ENCODE measurements at places on chromosomes 2 and 18.

DNA sequence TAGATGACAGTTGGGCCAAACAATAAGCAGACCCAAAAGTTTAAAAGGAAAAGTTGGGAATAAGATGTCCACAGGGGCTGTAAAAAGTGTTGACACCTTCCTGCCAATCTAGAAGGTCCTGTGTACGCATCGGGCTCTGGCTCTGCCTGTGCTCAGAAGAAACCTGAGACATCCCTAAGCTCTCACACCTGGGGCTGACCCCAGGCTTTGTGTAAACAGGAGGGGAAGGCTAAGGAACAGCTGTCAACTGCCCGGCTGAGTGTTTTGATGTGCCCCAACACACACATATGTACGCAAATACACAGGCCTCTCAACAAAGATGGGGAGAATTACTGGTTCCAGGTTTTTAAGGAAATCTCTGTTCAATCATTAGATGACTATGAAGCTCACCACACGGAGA, 59.5 kb downstream of the TMEM131 start:
- DNase-seq = no peak

DNA sequence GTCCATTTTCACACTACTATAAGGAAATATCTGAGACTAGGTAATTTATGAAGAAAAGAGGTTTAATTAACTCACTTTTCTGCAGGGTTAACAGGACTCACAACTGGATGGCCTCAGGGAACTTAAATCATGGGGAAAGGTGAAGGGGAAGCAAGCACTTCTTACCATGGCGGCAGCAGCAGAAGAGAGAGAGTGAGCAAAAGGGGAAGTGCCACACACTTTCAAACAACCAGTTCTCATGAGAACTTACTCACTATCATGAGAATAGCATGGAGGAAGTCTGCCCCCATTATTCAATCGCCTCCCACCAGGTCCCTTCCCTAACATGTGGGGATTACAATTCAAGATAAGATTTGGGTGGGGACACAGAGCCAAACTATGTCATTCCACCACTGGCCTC, 55.1 kb upstream of the NETO1 start:
- no peak for DNase-seq

DNA sequence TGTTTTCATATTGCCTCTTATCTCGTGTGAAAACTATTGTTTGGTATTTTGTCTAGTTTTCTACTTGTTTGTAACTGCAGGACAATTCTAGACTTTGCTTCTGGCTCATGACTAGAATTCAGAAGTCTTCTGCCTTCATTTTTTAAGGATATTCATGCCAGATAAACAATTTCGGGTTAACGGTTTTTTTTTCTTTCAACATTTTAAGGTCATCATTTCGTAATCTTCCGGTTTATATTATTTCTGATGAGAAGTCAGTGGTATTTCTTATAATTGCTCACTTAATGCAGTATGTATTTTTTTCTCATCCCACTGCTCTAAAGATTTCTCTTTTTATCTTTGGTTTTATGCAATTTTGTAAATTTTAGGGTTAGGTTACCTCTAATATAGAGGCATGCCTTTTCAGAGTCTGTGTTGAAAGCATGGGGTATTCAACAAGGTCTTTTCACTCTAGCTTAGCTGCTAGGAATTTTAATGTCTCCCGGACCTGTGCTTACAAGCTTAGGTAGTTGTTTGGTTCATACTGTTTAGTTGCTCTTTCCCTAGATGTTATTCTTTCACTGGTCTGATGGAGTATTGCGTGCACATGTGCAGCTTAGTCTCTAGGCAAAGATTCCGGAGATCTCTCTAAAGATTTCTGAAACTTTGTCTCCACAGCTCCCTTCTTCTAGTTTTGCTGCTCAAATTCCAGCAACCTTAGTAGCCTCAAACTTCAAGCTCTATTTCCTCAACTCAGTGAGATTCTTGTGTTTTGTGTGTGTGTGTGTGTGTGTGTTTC, 198.1 kb downstream of the MCFD2 start:
- no peak for DNase-seq

DNA sequence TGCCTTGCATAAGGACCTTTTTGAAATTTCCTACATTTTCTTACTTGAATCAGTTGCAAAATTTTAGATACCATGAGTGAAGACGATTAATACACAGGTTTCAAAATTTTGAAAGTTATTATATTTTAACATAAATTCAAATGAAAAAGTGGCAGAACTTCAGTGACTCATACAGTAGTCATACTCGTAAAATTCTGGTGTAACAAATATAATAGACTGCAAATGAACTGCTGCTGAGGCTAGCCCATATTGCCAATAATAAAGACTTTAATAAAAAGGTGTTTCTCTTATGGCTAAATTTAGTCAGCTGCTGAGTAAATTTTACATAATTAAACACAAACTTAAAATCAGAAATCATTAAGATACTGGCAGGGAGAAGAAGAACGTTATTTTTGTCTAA, 36.9 kb downstream of the MSH6 start:
- no peak for DNase-seq

- no peak for DNase-seq
Measured at GRCh38 chr2:101559551-101559950, 84.6 kb upstream of the RFX8 start.

DNA sequence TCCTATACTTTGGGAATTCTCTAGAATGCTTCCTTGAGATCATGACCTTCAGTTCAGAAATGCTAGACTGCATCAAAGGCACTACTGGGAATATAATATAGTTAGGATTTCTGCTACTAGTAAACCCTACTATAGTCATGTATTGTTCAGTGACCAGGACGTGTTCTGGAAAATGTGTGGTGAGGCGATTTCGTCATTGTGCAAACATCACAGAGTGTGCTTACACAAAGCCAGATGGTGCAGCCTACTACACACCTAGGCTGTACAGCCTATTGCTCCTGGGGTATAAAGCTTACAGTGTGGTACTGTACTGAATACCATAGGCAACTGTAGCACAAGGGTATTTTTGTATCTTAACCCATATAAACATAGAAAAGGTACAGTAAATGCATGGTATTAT, 13.0 kb downstream of the CXCR4 start:
- DNase-seq = no peak

GRCh38 chr2:167706800-167707199, 540.6 kb downstream of the STK39 start:
- no peak for DNase-seq

GRCh38 chr2:219350215-219350614, 17.7 kb upstream of the RESP18 start:
- DNase-seq = no peak

DNA sequence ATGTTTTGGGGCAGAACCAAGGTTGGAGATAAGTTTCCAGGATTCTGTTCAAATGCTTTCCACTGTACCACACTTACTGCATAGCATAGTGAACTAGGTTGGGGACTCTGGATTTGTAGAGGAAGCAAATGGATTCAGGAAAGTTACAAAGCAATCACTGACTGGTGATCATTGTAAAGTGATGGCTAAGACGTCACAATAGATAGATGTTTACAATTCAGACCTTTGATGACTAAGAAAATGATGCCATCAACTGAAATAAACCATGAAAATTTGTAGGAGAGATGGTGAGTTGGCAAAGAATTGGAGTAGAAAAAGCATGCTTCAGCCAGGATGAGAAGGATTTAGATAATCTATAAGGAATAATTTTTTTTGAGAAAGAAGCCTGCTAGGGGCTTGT, 178.0 kb downstream of the UBE2E3 start:
- no peak for DNase-seq

- peak; percentile 64 for DNase-seq
Measured at GRCh38 chr2:27074738-27075565, 3.5 kb upstream of the EMILIN1 start.

- DNase-seq = no peak
Measured at GRCh38 chr18:56460581-56460980, 177.8 kb downstream of the TXNL1 start.

GRCh38 chr2:181949047-181949446, 36.6 kb upstream of the PPP1R1C start:
- DNase-seq = no peak

DNA sequence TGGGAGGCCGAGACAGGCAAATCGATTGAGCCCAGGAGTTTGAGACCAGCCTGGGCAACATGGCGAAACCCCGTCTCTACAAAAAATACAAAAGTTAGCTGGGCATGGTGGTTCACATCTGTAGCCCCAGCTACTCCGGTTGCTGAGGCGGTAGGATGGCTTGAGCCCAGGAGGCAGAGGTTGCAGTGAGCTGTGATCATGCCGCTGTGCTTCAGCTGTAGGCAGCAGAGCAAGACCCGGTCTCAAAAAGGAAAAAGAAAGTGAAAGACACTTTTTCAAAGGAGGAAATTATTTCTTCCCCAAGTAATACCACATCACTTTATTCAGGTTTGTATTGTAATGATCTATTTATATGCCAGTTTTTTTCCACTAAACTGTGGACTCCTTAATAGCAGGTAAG, 35.7 kb upstream of the TAF4B start:
- DNase-seq = peak; percentile 51

- DNase-seq = no peak
Measured at GRCh38 chr2:56239030-56239429, 55.2 kb downstream of the CCDC85A start.

DNA sequence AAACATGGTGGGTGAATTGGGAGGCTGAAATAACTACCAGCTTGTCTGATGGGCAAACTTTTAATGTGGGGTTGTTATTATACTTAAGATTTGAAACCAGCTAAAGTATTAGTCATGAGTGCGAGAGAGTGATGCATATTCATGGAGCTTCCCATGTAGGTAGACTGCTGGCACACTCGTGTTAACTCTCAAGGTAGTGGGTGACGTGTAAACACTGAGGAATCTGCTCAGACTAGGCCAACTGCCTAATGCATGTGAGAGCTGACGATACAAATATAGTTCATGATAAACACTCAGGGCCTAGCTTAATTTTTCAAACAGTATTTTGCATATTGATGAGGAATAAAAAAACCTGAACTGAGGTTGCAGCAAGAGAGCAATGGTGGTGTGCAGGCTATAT, 1165.7 kb upstream of the PIK3C3 start:
- no peak for DNase-seq

DNA sequence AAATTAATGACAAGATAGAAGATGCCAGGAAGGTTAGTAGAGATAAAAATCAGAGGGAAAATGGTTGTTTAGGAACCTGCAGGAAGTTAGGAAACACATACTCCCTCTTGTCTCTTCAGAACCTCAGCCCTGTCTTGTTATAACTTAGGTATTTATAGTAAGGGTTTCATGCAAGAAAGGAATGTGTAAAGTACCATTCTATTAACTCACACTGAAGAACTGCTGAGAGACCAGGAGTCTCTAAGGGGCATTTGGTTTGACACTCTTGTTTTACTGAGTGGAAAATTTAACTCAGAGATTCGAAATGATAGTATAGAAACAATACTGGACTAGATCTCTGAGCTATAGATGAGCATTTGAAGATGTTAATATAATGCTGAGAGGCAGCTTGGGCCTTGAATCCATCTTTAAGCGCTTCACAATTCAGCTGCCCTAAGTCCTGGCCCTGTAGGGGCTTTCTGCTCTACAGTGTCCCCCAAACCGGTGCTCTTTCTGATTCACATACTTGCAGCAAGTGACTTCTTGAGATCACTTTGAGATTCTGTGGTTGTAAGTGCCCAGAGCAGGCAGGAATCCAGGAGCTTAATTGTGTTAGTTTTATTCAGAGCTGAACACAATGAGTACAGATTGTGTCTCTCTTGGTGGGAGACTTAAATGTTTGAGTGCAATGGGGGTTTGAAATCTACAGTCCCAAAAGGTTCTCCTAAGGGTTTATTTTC, 235.0 kb upstream of the RGPD4 start:
- no peak for DNase-seq

- DNase-seq = no peak
Measured at GRCh38 chr2:236951830-236952475, 133.7 kb upstream of the COPS8 start.

GRCh38 chr2:192087398-192087958, 107.3 kb downstream of the TMEFF2 start:
- no peak for DNase-seq

Data from CD4-positive, alpha-beta T cell treated with Interleukin-12 subunit alpha and Interleukin-12 subunit beta, for 1 hour (primary cell).